ENCODE measurements at places on chromosomes 12 and 14.
A peak's percentile ranks its signal among the peaks of the same experiment; 100 is the strongest.

GRCh38 chr12:125458552-125459268 lies 393.5 kb downstream of the AACS start:
- no peak for DNase-seq

- DNase-seq: no peak
Observed at GRCh38 chr12:39798977-39799376, 179.4 kb upstream of the ABCD2 start.

DNA sequence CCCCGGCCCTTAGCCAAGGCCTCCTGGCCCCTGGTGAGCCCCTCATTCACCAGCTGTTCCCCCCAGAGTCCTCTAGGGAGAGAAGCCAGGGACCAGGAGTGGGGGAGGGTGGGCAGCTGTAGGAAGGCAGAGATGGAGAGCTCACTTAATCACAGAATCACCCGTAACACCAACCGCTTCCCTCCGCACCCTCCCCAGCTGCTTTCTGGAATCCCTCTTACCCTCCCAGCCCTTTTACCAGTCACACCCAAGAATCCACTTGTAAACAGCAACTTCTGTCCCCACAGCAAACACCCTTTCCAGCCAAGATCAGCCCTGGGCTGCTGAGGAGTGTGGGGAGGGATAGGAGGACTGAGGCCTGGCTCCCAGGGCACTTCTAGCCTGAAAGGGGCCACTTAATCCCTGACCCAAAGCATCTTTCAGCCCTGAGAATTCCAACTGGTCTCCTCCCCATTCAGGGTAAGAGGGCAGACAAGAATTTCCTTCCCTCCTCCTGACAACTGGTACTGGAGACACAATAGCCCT lies 18.8 kb downstream of the NCKAP5L start:
- peak; percentile 37 for DNase-seq

GRCh38 chr14:53048631-53049030 lies 97.8 kb upstream of the FERMT2 start:
- DNase-seq: no peak

- DNase-seq: no peak
Observed at GRCh38 chr12:4118017-4118510, 155.5 kb upstream of the CCND2 start.

DNA sequence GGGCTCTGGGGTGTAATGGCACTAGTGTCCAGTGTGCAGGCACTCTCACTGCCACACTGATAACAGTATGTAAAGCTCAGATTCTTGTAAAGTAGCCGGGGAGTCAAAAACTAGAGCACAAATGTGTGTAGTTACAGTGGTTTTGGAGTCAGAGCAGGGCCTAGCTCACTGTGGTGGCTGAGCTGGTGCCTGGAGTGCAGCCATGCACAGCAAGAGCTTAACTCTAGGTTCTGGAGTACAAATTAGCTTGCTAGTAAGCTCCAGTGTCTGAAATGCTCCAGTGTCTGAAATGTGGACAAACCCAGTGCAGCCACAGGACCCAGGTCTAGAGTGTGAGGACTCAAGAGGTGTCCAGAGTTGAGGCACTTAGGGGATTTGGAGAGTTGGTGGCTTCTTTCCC lies 149.2 kb downstream of the MSRB3 start:
- no peak for DNase-seq

DNA sequence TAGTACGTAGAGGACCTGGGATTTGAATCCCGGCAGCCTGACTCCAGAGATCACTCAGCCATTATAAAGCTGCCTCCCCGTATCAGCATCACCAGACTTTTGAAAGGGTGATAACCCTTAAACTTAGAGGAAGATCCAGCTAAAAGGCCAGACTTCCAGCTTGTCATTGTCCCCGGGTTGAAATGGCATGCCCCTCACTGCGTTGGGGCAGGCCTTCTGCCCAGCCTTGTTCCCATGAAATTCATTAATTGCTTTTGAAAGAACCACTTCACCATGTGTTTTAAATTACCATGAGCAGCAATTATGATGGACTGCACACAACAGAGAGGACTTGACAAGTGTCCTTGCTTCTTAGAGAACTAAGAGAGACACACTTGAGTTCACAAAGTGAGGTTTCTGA lies 269.6 kb upstream of the CRY1 start:
- no peak for DNase-seq

- no peak for DNase-seq
Observed at GRCh38 chr14:22547948-22548750, 40.9 kb downstream of the DAD1 start.

DNA sequence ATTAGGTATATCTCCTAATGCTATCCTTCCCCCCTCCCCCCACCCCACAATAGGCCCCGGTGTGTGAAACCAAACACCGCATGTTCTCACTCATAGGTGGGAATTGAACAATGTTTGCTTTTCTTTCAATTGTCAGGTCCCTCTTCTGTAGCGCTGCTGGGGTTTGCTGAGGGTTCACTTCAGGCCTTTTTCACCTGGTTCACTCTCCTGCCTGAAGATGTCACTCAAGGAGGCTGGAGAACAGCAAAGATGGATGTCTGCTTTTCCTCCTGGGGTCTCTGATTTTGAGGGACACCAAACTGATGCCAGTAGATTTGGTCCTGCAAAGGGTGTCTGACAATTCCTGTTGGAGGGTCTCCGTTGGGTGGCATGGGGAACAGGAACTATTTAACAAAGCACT lies 35.8 kb downstream of the KLRK1 start:
- DNase-seq: no peak

DNA sequence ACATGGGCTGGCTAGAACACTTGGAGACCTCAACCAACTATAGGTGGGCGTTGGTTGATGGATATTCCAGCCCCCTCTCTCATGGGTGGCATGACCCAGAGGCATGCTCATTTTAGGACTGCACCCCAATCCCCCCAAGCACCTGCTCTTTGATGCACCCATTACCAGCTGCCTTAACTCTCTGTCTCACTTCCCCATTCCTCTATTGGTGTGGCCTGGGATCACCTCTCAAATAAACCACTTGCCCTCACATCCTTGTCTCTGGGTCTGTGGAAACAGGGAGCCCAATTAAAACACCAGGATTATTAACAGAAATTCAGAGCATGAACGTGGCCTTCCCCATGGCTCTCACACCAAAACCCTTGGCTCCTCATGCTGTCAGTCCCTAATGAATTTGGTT lies 202.3 kb upstream of the NOS1 start:
- no peak for DNase-seq

DNA sequence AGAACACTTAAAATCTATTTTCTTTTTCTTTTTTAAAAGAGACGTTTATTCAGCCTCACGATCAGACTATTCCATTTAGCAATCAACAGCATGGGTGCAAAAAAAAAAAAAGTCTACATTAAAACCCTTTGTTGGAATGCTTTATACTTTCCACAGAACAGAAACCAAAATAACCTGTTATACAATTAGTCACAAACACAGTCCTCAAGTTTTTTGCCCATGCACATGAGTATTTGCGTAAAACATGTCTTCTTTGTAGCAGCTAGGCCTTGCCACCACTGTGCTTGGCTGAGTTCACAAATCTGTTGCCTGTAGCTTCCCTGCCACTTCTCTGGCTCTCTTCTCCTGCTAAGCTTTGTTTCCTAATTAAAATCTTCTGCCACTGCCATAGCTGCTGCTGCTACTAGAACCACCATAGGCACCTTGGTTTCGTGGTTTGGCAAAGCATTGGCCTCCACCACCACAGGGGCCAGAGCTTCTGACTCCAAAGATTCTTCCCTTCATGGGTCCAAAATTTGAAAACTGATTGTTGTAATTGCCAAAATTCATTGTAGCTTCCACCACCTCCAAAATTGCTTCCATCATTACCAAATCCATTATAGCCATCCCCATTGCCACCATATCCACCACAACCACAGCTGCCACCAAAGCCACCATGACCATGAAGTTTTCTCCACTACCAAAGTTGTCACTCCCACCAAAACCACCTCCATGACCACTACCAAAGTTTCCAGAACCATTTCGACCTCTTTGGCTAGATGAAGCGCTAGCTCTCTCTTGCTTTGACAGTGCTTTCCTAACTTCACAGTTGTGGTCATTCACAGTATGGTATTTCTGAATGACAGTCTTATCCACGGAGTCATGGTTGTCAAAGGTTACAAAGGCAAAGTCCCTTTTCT lies 38.1 kb downstream of the KLRG1 start:
- DNase-seq: no peak

GRCh38 chr12:121611306-121611705 lies 15.0 kb upstream of the ORAI1 start:
- DNase-seq: no peak

- no peak for DNase-seq
Observed at GRCh38 chr12:57097554-57097835, 8.6 kb downstream of the NAB2 start.

DNA sequence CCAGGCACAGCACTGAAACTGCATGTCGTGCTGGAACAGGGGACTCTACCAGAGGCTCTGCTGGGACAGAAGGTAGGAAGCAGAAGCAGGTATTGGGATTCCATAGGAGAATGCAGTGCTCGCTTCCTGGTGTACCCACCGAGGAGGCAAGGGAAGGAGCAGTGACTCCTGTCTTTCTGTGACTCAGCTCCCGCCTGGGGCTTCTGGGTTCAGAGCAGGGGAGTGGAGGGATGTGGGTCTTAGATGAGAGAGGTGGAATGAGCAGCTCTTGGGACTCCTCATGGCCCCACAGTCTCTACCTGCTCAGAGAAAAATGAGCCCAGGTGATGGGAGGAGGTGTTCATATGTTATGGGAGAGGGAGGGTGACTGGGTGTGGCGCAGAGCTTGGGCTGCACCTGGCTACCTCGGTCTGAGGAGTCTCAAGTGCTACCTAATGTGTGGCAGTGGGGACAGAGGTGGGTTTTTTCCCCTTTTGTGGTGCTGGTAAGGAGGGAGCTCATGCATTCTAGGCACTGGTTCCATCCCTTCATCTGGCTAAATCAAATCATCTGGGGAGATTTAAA lies 26.3 kb downstream of the WNT5B start:
- DNase-seq: no peak

DNA sequence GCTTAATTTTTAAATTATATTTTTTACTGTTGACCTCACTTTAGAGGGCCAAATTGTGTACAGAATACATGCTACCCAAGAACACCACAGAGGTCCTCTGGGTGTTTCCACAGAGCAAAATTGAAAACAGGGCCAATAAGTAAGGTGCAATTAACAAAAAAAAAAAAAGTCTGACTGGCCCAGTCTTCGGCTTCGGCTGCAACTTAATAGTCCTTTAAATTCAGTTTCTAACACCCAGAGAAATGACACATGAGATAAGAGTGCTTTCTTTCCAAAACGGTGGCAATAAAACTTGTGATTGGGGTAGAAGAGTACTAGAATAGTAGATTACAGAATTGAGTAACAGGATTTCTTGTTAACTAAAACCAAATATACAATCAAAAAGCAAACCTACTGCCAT lies 81.3 kb downstream of the MED13L start:
- DNase-seq: no peak

GRCh38 chr12:53223389-53224060 lies 8.5 kb downstream of the RARG start:
- no peak for DNase-seq

DNA sequence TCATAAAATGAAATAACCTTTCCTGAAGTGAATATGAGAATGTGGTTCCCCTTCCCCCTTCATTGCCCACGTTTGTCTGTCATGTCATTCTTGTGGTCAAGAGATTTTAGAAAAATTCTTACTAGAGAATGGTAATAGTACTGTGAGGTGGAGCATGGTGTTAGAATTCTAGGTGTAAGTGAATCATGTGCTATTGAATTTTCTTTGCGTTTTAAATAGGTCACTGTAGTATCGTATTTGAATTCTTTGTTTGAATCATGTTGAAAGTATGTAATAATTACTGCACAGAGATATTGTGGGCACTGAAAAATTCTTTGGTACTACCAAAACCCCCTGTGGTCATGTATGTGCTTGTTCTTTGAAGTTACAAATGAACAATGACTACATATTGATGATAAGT lies 49.9 kb downstream of the FUT8 start:
- no peak for DNase-seq

DNA sequence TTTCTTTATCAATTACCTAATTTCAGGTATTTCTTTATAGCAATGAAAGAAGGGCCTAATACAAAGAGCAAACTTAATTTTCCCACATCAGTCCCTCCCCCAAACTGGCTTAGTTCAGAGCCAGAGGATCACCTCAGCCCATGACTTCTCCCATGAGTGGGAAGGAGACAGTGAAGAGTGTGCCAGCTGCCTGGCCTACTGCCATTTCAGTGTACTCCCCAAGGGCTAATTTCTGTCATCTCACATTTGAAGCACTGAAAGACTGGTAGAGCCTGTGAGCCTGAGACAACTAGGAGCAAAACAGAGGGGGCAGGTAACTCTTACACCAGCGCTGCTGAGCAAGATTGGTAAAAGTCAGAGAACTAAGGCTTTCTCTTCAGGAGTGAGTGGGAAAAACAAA lies 29.1 kb upstream of the ADAM20 start:
- no peak for DNase-seq

DNA sequence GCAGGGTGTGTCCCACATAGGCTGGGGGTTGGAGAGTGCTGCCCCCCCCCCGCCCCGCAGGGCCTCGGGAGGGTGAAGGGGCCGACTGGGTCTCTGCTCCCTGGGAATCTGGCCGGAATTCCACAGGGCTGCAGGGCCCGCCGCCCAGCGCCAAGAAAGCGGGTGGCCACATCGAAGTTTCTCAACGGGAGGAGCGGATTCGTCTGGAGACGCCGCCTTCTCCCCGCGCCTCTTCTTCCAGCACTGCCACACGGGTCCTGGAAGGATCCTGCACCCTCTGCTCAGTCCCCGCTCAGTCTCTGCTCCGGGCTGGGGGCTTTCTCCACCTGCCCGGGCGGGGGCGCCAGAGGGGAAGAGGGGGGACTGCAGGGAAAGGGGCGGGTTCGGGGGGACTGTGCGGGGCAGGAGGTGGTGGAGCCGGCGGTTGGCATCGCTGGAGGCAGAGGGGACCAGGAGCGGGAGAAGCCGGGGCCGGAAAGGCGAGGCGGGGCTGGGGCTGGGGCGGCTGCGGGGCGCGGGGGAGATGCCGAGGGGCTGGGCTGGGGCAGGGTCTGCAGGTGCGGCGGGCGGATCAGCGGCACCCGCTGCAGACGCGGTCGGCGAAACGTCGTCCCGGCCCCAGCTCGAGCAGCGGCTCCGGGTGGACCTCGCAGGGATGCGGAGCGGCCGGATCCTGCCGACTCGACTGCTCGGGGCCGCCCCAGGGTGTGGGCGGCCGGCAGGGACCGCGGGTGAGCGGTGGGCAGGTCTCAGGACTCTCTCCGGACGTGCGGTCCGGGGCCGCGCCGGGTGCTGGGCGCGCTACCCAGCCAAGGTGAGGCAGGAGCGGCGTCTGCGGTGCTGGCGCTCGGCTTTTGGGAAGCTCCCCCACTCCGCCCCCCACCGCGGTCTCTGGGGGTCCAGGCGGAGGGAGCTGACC lies 811.4 kb upstream of the TMEM132C start:
- peak; percentile 41 for DNase-seq

GRCh38 chr12:16112130-16112529 lies 165.4 kb downstream of the SLC15A5 start:
- DNase-seq: no peak

DNA sequence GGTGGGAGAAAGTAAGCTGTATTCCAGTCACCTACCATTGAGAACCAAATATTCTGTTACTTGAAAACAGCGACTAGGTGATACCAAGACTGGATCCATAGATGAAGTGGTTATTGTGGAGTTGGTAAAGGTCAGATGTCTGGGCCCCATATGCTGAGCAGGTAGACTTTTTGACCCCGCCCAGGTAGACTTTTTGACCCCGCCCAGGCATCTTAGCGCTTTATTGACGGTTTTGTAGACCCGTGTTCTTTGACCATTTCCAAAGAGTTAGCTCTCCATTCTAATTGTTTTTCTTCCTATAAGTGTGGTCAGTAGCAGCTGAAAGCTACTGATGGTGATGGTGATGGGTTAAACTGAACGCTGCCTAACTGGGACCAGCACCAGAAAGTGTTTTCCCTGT lies 61.6 kb downstream of the SLC8A3 start:
- no peak for DNase-seq
